ENCODE measurements at places on chromosomes 3 and 15.
A peak's percentile ranks its signal among the peaks of the same experiment; 100 is the strongest.

DNA sequence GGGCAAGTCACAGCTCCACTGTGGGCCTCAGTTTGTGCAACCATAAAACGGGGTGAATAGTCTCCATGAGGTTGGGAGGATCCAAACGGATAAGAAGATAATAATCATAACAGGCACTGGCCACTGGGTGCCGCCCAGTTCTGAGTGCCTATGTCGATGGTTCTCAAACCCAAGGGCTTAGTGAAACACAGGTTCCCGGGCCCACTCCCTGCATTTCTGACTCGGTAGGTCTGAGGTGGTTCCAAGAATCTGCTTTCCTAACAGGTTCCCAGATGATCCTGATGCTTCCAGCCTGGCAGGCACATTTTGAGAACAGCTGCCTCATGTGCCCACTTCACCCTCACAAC lies 21.2 kb downstream of the ALS2CL start:
- DNase-seq = no peak

DNA sequence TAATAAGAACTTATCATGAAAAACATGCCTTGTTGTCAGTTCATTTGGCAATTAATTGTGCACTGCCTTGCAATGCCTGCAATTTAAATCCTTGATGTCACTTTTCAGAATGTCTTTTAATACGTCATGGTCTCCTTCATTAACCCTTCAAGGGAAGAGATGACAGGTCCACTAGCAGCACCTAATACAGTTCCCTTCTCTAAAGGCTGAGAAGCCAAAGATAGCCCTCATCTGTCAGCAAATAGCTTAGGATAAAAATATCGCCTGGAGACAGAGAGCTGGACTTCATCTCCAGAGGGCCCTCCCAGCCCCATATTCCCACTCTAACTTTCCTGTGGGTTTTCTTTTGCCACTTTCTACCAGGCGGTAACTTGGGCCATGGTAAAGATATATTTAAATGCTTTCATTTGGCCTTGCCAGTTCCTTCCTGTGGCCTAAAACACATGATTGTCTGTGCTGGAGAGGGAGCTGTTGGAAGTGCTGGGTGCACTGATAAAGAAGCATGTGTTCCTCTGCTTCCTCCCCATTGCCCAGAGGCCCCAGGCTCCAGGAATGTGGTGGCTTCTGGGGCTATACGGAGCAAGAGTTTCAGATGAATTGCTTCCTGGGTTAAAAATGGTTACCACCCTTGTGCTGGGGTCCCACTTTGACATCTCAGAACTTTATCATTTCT lies 76.3 kb upstream of the UMPS start:
- DNase-seq = no peak

DNA sequence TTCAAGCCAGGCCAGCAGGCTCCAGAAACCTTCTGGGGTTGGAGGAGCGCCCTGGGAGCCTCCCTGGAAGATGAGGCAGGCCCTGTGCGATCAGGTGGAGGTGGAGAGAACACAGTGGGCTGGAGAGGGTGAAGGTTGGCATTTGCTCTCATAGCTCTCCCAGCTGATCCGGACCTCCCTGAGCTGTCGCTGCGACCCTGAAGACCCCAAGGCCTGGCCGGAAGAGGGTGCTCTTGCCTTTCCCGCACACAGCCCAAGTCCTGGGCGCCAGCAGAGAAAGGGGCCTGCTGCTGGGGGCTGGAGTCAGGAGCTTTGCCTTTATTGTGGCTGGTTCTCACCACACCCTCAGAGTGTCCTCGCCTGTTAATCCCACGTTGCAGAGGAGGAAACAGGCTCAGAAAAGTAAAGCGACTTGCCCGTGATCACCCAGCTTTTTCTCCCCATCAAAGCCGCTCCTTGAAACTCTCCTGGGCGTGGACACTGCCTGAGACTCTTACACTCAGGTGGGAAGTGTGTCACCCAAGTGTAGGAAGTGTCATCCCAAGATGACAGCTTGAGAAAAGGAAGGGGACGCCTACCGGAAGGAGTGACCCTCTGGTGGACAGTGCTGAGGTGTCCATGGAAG lies 8.6 kb upstream of the RPL29 start:
- peak; percentile 82 for DNase-seq

GRCh38 chr3:35987386-35987785 lies 348.1 kb downstream of the ARPP21 start:
- DNase-seq = peak; percentile 17
